ENCODE measurements at places on chromosomes 7 and 10. TPM values are rescaled to one million over a fixed set of nuclear protein-coding genes. Genes with fewer than 3 reads are reported as not detected.
A peak's percentile ranks its signal among the peaks of the same experiment; 100 is the strongest.

- H3K36me3 ChIP-seq, result no peaks in the 10 kb centered on the region
- no peaks in the 10 kb centered on the region for H3K4me1 ChIP-seq
- H3K4me3 ChIP-seq, result no peak overlapping the region
- H3K27ac ChIP-seq, result no peak overlapping the region
Observed at GRCh38 chr10:10271639-10272192, 746.0 kb upstream of the CELF2 start.

- H3K27ac ChIP-seq, result no peak overlapping the region
- H3K4me3 ChIP-seq, result no peak overlapping the region
- no peaks in the 10 kb centered on the region for H3K4me1 ChIP-seq
- H3K36me3 ChIP-seq, result no peaks in the 10 kb centered on the region
Observed at GRCh38 chr7:154879629-154880028, 123.3 kb downstream of the PAXIP1 start.

GRCh38 chr7:94741179-94741578, 85.2 kb upstream of the SGCE start:
- H3K27ac ChIP-seq, result no peak overlapping the region
- H3K36me3 ChIP-seq, result no peaks in the 10 kb centered on the region
- no peaks in the 10 kb centered on the region for H3K27me3 ChIP-seq
- DNase-seq, result no peak

- no peak overlapping the region for H3K27ac ChIP-seq
- H3K27me3 ChIP-seq, result peaks cover 8% of the 10 kb centered on the region
- no peaks in the 10 kb centered on the region for H3K36me3 ChIP-seq
- no peaks in the 10 kb centered on the region for H3K4me1 ChIP-seq
- no peak overlapping the region for H3K4me3 ChIP-seq
Observed at GRCh38 chr10:43255634-43256431, 11.0 kb downstream of the RASGEF1A start.

DNA sequence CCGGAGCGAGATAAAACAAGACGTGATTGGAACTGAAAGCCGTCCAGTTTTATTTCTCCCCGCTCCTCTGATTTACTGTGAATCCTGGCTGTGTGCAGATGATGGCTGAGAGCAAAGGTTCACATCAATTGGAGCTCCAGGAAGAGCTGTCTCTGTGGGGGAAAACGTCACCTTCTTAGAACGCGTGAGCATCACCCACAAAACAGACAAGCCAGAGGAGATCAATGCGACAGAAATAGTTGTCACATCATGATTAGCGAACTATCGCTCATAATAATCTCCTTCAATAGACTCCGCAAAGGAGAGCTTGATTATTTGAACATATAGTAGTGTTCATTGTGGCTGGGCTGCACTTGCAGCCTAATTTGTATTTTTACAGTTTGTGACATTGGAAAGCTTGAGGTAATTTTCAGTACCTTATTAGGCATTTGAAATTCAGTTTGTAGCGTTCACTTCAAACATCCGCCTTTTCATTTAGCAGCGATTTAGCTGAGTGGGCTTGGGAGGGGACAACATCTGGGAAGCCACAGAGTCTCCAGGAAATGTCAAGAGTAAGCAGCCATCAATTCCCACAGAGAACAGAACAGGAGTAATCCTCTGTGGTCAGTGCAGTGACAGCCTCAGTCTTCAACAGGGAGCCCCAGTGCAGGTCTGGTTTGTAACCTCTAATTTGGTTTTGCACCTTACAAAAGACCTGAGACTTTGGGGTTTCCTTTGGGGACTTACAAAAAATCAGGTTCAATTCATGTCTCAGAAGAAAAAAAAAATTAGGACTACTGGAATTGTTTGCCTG, 276.8 kb upstream of the PFKP start:
- no peaks in the 10 kb centered on the region for H3K36me3 ChIP-seq
- H3K4me3 ChIP-seq, result no peak overlapping the region
- H3K27me3 ChIP-seq, result peaks cover 46% of the 10 kb centered on the region
- no peaks in the 10 kb centered on the region for H3K4me1 ChIP-seq
- DNase-seq, result no peak

GRCh38 chr7:108200326-108200725, 70.2 kb upstream of the LAMB4 start:
- DNase-seq, result no peak
- H3K36me3 ChIP-seq, result peaks cover 17% of the 10 kb centered on the region
- no peaks in the 10 kb centered on the region for H3K27me3 ChIP-seq
- no peak overlapping the region for H3K27ac ChIP-seq
- no peak overlapping the region for H3K4me3 ChIP-seq
- peaks cover 30% of the 10 kb centered on the region for H3K4me1 ChIP-seq

- no peak for DNase-seq
- H3K36me3 ChIP-seq, result peaks cover 28% of the 10 kb centered on the region
- H3K27ac ChIP-seq, result no peak overlapping the region
- peaks cover 28% of the 10 kb centered on the region for H3K4me1 ChIP-seq
Observed at GRCh38 chr10:34360984-34361383, 454.1 kb downstream of the PARD3 start.

GRCh38 chr10:71496927-71497762, 100.4 kb downstream of the CDH23 start:
- H3K27me3 ChIP-seq, result peaks cover 47% of the 10 kb centered on the region
- no peaks in the 10 kb centered on the region for H3K36me3 ChIP-seq
- no peak for DNase-seq

DNA sequence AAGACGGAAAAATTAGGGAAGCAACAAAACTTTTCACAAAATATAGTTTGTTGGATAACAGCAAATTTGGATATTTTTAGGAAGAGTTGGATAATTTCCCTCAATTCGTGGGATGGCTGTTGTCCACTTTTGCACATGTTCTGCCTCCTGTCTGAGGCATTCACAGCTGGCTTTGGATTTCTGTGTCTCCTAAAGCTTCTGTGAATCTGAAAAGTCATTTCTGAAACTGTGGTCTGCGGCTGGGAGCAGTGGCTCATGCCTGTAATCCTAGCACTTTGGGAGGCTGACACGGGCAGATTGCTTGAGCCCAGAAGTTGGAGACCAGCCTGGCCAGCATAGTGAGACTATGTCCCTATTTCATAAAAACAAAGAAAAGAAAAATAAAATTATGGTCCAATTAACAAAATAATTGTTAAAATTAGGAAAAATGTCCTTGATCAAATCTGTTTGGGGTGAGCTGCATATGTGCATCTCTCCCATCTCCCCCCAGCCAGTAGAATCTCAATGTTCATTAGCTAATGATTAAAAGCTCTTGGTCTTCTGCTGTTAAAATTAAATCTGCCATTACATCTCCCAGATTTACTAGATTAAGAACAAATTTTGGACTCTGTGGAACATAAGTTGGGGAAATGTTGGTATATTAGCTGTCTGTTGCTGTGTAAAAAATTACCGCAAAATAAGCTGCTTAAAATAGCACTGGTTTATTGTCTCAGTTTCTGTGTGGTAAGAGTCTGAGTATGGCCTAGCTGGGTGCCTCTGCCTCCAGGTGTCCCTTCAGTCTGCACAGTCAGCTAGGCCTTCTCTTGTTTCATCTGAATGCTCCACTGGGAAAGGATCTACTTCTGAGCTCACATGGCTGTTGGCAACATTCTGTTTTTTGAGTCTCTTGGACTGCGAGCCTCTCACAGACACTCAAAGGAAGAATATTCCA, 332.0 kb upstream of the FZD1 start:
- no peak for DNase-seq
- H3K4me3 ChIP-seq, result no peak overlapping the region
- H3K4me1 ChIP-seq, result peaks cover 27% of the 10 kb centered on the region

- H3K27ac ChIP-seq, result no peak overlapping the region
- no peak overlapping the region for H3K4me3 ChIP-seq
- peak; percentile 64 for DNase-seq
- peaks cover 2% of the 10 kb centered on the region for H3K27me3 ChIP-seq
- peaks cover 2% of the 10 kb centered on the region for H3K36me3 ChIP-seq
Observed at GRCh38 chr10:47447209-47447608, 36.7 kb downstream of the ANXA8 start.

- H3K27ac ChIP-seq, result no peak overlapping the region
- no peak for DNase-seq
- peak overlapping the region; percentile 62 for H3K4me3 ChIP-seq
- H3K27me3 ChIP-seq, result peaks cover 79% of the 10 kb centered on the region
- H3K36me3 ChIP-seq, result no peaks in the 10 kb centered on the region
- peaks cover 7% of the 10 kb centered on the region for H3K4me1 ChIP-seq
Observed at GRCh38 chr7:20777377-20778062, 9.2 kb downstream of the SP8 start.

GRCh38 chr10:110172155-110172554, 35.2 kb upstream of the MXI1 start:
- H3K36me3 ChIP-seq, result no peaks in the 10 kb centered on the region
- no peak for DNase-seq
- no peak overlapping the region for H3K27ac ChIP-seq
- H3K27me3 ChIP-seq, result peaks cover 51% of the 10 kb centered on the region
- H3K4me3 ChIP-seq, result no peak overlapping the region

GRCh38 chr7:84666651-84667050, 472.1 kb upstream of the SEMA3A start:
- H3K27me3 ChIP-seq, result no peaks in the 10 kb centered on the region
- no peaks in the 10 kb centered on the region for H3K36me3 ChIP-seq
- H3K27ac ChIP-seq, result no peak overlapping the region
- DNase-seq, result no peak
- H3K4me1 ChIP-seq, result peaks cover 29% of the 10 kb centered on the region

- no peak overlapping the region for H3K4me3 ChIP-seq
- H3K27me3 ChIP-seq, result no peaks in the 10 kb centered on the region
- no peak overlapping the region for H3K27ac ChIP-seq
- DNase-seq, result no peak
- no peaks in the 10 kb centered on the region for H3K4me1 ChIP-seq
Observed at GRCh38 chr7:116895849-116896248, 33.5 kb downstream of the CAPZA2 start.

- DNase-seq, result no peak
- no peak overlapping the region for H3K27ac ChIP-seq
- H3K27me3 ChIP-seq, result no peaks in the 10 kb centered on the region
- no peak overlapping the region for H3K4me3 ChIP-seq
Observed at GRCh38 chr7:131636092-131636491, 79.7 kb upstream of the PODXL start.

DNA sequence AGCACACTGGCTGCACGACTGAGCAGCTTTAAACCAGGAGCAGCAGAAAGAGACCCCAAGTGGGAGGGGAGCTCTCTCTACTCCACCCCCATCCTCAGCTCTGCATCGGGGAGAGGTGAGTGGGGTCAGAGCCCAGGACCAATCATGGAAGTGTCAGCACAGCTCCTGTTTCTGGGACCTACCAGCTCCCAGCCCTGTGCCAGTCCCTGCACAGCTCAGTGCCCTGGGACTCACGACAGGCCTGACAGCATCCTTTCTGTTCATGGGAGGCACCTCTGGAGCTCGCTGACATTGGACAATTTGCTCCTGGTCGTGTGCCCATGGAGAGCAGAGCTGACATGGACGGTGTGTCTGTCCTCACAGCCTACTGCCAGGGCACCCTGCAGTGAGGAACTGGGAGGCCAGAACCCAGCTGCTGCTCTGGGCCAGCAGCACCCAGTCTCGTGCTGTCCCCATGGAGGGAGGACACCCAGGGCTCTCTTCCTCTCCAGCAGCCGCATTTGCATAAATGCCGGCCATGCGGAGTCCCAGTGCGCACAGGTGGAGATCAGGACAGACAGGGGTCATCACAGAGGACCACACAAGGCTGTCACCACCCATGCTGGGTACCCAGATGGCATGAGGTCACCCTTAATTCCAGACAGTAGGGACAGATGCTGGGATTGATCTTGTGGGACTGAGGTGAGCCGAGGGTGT, 45.9 kb upstream of the MSMB start:
- no peaks in the 10 kb centered on the region for H3K27me3 ChIP-seq
- no peaks in the 10 kb centered on the region for H3K4me1 ChIP-seq
- H3K27ac ChIP-seq, result no peak overlapping the region
- peak; percentile 84 for DNase-seq
- H3K36me3 ChIP-seq, result no peaks in the 10 kb centered on the region

DNA sequence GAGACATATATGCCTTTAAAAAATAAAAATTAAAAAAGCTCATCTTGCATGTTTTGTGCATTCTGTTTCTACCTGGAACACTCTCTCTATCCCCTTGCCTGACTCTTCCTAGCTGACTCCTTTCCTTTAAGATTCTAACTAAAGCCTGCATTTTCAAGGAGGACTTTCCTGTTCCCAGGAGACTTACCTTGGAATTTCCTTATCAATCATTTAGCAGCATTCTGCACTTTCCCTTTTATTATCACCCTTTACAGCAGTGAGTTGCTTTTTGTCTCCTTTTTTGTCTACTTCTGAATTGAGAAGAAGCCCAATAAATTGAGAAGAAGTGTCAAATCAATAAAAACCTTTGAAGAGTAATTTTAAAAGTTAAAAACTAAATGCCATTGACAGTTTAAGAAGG, 142.2 kb upstream of the TMEM196 start:
- no peak overlapping the region for H3K27ac ChIP-seq
- no peak overlapping the region for H3K4me3 ChIP-seq
- H3K4me1 ChIP-seq, result peaks cover 19% of the 10 kb centered on the region

DNA sequence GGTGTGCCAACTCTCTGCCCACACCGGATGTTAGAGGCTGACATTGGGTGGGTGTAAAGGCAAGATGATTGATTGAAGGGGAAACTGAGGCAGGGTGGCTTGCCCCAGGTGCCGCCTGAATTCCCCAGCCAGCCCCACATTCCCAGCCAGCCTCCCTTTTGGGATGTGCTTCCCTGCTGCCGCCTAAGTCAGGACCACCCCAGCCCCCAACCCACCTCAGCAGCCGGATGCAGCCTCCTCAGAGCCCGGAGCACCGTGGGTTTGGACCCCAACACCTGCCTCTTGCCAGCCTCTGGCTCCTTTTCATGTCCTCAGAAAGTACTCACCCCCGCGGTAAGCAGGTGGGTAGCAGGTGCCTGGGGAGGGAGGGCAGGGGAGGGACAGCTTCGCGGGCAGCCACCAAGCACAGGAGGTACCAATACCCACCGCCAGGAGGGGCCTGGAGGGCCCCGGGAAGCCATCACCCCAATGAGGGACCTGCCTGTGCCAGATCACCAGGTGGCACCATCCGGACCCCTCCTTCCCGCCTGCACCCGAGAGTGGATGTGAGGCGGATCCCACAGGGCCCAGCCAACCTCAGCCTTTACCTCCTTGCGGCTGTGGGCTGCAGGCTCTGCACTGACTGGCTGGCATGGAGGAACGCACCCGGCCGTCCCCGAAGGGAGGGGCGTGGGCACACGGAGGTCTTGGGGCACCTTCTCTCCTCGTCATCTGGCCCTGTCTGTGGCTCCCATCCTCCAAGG, 60.5 kb downstream of the PWWP2B start:
- peaks cover 3% of the 10 kb centered on the region for H3K27me3 ChIP-seq
- H3K27ac ChIP-seq, result no peak overlapping the region
- no peak overlapping the region for H3K4me3 ChIP-seq
- no peak for DNase-seq
- H3K36me3 ChIP-seq, result no peaks in the 10 kb centered on the region

DNA sequence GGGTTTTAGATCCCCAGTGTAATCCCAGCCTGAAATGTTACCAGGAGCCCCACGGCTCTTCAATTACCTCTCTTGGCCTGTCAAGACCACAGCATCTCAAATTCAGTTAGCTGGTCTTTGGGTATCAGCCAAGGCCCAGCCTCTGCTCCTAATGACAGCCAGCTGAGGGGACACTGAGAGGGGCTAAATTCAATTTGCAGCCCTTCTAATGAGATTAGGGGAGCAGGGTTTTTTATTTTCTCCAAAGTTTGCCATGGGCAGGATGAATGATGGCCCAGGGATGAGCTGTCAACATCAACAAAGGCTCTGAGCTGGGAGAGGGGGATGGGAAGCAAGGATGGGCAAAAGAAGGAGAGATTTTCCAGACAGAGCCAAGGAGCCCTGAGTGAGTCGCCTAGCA, 116.8 kb upstream of the TBX20 start:
- H3K27ac ChIP-seq, result no peak overlapping the region

The GARIN1A gene
- 3.9 TPM for total RNA-seq

The ARHGAP22 gene
- 1.1 TPM for total RNA-seq

The PSTK gene
- 5.9 TPM for total RNA-seq

The ANKRD61 gene
- total RNA-seq, result not detected

The CAV1 gene
- total RNA-seq, result 502 TPM

The CALHM1 gene
- not detected for total RNA-seq
